ENCODE measurements at places on chromosomes 11 and 22.

GRCh38 chr11:46112961-46113607 is 8.2 kb downstream of the PHF21A start:
- DNase-seq, result no peak

- no peak for DNase-seq
These were observed 133.3 kb downstream of the ATXN10 start for GRCh38 chr22:45804986-45805325.

GRCh38 chr11:130068546-130068985 is 1.1 kb upstream of the APLP2 start:
- DNase-seq, result no peak

DNA sequence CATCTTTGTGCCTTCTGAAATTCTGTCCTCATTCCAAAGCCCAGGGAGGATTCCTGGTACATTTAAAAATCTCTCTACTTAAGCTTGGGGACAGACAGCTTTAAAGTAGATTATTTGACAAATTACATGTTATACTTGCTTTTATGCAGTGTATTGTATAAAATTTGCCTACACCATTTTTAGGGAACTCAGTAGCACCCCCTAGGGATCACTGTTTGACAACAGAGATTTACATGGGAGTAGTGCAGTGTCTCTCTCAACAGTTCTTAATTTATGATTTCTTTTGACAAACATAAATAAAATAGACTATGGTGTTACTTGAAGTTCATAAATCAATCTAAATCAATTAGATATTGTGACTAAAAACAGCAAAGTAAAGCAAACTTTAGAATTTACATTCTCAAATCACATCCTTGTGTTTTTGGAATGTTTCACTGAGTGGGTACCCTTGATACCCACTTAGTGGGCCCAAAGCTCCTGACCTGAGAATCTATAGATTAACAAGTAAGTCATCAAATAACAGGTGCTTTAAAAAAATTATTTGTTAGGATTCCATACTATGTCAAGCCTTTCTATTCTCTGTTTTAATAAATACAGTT is 428.8 kb downstream of the DYNC2H1 start:
- DNase-seq, result no peak

- no peak for DNase-seq
These were observed 40.7 kb downstream of the ZNRF3 start for GRCh38 chr22:28923826-28924732.

GRCh38 chr11:1087961-1088926 is 13.6 kb downstream of the MUC2 start:
- no peak for DNase-seq

DNA sequence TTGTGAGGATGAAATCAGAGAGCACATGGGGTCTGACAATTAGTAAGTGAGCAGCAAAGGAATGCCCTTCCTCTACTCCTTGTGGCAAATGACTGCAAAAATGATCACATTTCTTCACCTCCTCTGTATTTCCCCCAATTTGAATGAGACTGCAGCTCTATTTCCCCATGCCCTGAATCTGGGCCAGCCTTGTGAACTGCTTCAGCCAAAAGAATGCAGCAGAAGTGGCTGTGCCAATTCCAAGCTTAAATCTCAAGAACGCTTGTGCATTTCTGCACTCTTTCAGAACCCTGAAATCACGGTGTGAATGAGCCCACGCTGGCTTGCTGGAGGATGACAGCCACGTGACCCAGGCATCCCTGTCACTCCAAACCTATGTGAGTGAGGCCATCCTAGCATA is 9.9 kb downstream of the SLC43A3 start:
- no peak for DNase-seq

DNA sequence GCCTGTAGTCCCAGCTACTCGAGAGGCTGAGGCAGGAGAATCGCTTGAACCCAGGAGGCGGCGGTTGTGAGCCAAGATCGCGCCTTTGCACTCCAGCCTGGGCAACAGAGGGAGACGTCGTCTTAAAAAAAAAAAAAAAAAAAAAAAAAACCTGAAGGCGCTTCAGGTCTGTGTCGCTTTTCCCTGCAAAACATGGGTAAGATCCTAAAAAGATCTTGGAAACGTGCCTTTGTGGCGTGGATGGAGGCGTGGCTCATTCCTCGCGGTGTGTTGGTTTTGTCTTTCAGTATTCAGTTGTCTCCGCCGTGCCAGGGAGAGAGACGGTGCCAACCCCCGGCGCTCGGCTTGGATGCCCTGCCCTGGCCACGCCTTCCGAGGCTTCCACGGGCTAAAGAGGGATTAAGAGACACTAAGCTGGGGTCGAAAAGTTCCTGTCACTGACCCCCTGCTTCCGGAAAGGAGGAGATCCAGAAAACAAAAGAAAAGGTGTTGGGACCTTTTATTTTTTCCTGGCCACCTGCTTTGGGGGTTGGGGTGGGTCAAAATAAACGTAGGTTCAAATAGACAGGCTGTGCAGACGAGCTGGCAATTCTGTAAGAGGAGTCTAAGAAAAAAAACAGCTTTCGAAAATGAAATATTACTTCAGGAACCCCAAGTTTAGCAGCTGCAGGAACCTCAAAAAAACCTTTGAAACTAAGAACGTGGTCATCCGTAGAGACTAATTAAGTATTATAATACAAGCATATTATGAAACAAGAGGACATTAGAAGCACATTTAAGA is 1.1 kb upstream of the SLC35F2 start:
- no peak for DNase-seq

- DNase-seq, result no peak
These were observed 1045.8 kb downstream of the TBC1D22A start for GRCh38 chr22:47808236-47808635.

- no peak for DNase-seq
These were observed 844.0 kb downstream of the TBC1D22A start for GRCh38 chr22:47606426-47606825.

DNA sequence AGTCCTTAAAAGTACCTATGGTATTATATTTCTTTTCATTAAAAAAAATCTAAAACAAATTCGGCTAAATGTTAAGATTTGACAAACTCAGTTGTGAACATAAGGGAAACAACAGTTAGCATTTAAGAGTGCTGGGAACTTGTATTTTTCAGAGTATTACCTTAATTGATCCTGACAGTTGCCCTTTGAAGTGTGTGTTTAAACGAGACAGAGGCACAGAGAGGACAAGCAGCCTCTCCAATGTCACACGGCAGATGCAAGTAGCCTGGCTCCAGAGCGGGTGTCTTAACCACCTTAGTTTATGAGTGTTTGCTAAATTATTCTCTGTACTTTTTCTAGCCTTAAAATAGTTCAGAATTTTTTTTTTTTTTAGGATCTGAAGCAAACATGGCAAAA is 80.9 kb downstream of the TIMP3 start:
- no peak for DNase-seq

GRCh38 chr11:17171343-17171742 is 36.4 kb downstream of the PIK3C2A start:
- DNase-seq, result no peak

GRCh38 chr11:61910187-61911127 is 6.9 kb downstream of the RAB3IL1 start:
- no peak for DNase-seq

DNA sequence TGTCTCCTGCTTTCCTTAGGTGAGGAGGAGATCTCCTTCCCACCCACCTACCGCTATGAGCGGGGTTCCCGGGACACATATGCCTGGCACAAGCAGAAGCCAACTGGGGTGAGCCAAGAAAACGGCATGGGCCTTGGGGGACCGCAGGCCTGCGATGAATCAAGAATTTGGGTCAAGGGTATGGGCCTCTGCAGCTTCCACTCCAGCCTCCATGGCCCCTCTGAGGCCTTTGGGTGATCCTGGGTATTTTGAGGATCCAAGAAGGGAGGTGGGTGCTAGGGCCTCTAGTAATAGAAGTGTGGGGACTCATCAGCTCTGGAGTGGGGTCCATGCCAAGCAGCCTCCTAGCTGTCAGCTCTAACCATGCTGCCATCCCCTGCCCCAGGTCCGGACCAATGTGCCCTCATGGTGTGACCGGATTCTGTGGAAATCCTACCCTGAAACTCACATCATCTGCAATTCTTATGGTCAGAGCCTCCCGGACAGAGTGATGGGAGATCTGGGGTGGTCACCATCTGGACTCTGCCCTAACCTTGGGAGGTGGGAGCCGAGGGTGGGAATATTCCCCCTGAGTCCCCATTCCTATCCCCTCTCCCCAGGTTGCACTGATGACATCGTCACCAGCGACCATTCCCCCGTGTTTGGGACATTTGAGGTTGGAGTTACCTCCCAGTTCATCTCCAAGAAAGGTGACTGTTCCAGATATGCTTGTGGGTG is 8.6 kb downstream of the INPPL1 start:
- DNase-seq, result peak; percentile 8

All from central memory CD8-positive, alpha-beta T cell (primary cell).